ENCODE measurements at places on chromosomes 16 and 17.

DNA sequence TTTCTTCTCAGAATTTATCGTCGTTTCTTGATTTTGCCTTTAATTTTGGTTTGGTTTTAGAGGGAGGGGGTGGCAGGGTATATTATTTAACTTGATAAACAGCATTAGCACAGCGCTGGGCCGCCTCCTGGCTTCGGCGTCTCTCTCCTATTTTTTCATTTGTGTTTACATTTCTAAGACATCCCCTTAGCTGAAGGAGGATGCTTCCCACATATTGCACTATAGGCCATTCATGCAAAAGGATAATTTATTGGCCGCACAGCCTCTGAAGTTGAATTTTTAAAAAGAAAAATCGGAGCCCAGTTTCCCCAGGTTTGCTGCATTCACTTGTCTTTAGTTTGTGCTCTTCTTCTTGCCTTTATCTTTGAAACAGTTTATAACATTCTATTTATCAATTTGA, 497.4 kb upstream of the ZFHX3 start:
- no peak for DNase-seq

GRCh38 chr17:62631936-62632924, 4.8 kb downstream of the MRC2 start:
- DNase-seq, result no peak

DNA sequence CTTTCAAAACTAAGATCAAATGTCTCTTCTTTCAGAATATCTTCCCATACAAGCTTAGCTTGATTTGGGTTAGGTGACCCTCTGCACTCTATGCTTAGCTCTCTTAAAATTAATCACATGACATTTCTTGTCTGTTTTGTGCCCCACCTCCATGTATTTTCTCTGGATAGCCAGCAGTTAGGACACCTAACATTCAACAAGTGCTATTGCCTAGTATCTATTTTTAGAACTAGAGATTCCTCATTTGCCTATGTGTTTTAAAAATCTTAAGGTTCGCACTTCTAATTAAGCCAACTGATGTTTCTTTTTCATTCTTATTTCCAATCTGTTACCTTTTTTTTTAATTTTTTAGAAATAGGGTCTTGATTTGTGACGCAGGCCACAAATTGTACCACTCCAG, 129.7 kb upstream of the C17orf78 start:
- DNase-seq, result no peak

DNA sequence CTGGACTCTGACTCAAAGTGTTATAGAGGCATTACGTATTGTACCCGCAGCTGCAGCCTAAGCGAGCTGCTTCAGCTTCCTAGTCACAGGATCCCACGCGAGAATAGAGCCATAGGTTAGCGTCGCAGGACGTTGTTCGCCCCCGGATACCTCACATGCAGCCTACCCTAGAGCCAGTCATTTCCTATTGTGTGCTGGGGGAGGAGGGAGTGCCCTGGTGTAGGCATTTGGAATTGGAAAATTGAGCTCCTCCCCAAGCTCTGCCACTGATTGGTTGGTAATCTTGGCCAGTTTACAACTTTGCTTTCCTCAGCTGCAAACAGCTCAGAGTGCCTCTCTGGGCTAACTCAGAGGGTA, 530 bp downstream of the NAA60 start:
- DNase-seq, result no peak

DNA sequence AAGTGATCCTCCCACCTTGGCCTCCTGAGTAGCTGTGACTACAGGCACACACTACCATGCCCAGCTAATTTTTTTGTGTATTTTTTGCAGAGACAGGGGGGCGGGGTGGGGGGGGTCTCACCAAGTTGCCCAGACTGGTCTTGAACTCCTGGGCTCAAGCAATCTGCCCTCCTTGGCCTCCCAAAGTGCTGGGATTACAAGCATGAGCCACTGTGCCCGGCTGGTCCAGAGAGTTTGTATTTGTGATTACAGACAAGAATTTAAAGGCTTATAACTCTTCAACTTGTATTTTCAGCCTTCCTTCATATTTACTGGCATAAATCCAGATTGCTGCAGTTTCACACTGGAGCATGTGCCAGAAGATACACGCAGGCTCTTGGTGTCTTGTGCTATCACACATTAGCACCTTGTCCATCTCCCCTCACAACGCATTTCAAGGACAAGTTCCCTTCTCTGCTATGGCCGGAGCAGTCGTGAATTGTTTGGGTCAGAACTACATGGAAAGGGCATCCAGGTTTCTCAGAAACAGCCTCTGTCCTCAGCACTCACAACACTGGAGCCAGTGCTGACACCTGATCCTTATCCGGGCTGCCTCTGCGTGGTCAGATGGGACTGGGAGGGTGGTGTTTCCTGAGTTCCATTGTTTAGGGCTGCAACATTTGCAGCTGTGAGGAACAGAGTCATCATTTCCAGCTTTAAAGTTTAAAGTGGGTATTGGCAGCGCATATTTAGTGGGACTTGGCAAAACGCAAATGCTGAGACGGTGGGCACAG, 28.1 kb downstream of the WSCD1 start:
- DNase-seq, result no peak

- no peak for DNase-seq
Observed at GRCh38 chr17:33725675-33726271, 432.7 kb upstream of the ASIC2 start.

DNA sequence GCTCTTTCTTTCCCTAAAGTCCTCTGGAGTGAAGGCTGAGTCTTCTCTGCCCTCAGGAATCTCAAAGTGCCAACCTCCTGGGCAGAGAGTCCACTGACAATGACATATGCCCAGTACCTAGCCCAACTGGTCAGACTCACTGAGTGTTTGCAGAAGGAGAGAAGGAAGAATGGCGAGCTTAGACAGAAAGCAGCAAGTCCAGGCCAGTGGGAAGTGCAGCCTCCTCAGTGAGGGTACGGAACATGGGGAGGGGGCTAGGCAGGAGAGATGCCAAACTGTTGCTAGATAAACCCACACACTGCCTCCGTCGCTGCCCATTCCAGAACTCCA, 678 bp downstream of the EXOC7 start:
- no peak for DNase-seq

DNA sequence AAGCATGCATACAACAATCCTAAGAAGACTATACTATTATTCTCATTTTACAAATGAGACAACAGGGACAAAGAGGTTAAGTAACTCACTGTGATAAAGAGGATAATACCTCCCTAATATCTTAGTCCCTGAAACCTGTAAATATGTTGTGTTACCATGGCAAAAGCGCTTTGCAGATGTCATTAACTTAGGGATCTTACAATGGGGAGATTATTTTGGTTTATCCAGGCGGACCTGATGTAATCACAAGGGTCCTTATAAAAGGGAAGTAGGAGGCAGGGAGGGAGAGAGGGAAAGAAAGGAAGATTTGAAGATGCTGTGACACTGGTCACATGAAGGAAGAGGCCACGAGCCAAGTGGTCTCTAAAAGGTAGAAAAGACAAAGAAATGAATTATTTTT, 164.7 kb downstream of the CNTNAP4 start:
- DNase-seq, result no peak

DNA sequence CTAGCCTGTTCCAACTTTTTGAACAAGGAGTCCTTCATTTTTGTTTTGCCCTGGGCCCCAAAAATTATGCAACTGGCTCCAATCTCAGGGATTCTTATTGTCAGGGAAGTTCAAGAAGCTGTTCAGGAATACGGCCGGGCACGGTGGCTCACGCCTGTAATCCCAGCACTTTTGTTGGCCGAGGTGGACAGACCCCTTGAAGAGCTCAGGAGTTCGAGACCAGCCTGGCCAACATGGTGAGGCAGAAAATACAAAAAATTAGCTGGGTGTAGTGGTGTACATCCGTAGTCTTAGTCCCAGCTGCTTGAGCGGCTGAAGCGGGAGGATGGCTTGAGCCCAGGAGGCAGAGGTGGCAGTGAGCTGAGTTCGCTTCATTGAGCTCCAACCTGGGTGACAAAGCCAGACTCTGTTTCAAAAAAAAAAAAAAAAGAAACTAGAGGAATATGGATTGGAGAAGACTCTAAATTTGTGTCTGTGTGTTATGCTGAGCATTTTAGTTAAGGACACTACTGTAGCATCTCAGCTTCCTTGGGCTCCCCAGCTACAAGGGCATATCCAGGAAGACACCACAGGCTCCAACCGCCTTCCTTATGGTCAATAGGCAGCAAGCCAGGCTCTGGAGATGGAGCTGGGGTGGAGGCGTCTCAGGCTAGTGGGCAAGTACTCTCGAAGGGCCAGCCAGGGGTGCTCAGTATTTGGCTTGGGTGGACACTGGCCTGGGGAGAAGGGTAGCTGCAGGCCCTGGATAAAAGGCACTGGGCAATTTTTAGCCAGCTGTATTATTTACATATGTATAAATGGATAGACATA, 56.8 kb upstream of the CREBBP start:
- no peak for DNase-seq

DNA sequence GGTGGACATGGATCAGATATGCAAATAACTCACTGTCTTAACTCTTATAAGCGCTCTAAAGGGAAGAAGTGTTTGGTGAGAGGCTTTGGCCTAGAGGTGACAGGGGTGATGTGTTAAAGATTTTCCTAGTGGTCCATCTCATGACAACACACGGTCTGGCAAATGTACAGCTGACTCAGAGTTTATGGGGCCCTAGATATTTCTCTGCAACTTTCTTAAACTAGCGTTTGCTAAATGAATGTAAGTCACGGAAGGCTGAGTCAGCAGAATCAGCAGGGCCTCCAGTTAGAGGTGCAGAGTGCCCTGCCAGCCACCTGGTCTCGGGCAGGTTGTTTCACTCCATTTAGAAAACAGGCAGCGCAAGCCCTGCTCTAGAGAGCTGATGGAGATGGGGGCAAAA, 40.1 kb downstream of the CLEC16A start:
- DNase-seq, result no peak

- no peak for DNase-seq
Observed at GRCh38 chr16:18050777-18051176, 285.8 kb downstream of the NPIPA8 start.

- no peak for DNase-seq
Observed at GRCh38 chr16:80231888-80232287, 308.9 kb upstream of the DYNLRB2 start.

GRCh38 chr16:83482545-83483162, 325.1 kb upstream of the HSBP1 start:
- no peak for DNase-seq

- DNase-seq, result no peak
Observed at GRCh38 chr16:57472665-57473060, 10.2 kb downstream of the POLR2C start.

DNA sequence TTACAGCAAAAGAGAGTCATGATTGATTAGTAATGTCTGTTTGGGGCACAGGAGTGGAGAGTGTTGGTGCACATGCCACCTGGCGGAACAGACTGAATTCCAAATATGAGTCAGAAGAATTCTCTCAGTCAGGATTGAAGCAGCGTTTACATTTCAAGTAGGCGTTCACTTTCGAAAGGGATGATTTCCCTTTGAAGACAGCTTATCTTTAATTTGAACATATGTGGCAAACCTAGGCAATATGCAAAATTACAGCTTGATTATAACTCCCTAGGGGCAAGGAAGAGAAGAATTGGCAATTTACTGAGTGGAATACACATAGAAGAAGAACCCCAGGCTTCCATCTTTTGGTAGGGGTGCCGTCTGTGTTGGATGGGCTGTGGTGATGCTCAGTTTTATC, 235.8 kb downstream of the HAPSTR1 start:
- DNase-seq, result no peak

- DNase-seq, result no peak
Observed at GRCh38 chr16:15919331-15919730, 30.1 kb upstream of the ABCC1 start.

GRCh38 chr16:21277045-21277926, 804 bp downstream of the CRYM start:
- no peak for DNase-seq

GRCh38 chr17:47844814-47845715, 4.0 kb upstream of the SCRN2 start:
- DNase-seq, result no peak

DNA sequence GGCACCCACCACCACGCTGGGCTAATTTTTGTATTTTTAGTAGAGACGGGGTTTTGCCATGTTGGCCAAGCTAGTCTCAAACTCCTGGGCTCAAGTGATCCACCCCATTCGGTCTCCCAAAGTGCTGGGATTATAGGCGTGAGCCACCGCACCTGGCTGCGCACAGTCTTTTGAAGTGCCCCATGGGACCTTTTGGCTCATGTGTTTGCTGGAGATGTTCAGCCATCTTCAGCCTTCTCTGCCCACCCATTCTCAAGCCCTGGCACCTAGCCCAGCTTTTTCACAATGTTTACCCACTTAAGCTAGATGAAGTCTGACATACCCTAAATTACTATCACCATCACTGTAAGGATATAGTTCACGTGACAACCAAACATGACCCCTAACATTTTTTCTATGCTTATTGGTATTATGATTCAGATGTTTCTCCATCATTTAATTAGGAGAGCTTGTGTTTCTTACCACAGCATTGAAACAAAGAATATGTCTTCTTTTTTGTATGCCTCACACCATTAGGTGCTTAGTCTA, 32.3 kb downstream of the PECAM1 start:
- no peak for DNase-seq

DNA sequence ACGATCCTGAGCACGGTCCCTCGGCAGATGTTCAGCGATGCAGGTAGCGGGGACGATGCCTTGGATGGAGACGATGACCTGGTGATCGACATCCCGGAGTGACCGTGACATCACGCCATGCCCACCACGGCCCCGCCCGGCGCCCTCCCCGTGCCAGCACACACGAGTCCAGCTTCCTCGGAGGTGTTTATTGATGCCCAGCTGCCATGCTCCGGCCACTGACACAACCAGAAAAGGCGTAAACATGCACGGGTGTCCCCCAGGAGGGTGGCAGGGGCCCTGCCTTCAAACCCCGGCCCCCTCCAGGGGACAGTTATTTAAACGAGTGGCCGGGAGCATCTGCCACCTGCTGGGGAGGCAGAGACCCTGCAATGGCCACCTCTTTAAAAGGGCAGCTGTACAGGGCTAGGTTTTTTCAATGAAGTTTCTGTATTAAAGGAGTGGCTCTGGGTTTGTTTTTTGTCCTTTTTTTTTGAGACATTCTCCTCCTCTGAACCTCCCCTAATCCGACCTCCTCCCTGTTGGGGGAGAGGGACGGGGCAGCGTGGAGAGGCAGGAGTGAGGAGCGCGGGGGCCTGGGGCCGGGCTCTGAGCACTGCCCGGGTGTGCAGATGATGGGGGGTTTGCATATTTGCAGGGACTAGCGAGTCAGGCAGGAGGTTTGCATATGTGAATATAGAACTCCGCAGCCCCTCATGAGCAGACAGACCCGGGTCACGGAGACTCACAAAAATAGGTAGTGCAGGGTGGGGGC, 5.3 kb downstream of the DOC2A start:
- no peak for DNase-seq

GRCh38 chr16:60127196-60127595, 1393.1 kb upstream of the GOT2 start:
- no peak for DNase-seq
